ENCODE measurements at places on chromosomes 2 and 18.

- no peak for DNase-seq
Measured at GRCh38 chr2:60505240-60505879, 48.1 kb downstream of the BCL11A start.

DNA sequence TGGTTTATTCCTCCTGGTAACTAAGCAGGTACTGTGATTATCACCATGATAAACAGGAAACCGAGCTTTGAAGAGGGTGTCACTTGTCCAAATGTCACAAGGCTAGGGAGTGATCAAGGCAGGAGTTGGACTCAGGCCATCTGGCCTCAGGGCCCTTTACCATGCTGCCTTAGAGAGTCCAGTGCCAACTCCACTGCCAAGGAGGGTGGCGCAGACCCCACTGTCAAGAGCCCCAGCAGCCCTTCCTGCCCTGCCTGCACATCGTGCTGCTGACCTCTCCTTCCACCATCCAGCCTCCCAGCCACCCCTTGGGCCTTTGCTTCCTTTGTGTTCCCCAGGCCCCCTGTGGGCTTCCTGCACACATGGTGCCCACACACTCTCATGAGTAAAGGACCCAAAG, 48.3 kb downstream of the TNS1 start:
- DNase-seq = no peak

DNA sequence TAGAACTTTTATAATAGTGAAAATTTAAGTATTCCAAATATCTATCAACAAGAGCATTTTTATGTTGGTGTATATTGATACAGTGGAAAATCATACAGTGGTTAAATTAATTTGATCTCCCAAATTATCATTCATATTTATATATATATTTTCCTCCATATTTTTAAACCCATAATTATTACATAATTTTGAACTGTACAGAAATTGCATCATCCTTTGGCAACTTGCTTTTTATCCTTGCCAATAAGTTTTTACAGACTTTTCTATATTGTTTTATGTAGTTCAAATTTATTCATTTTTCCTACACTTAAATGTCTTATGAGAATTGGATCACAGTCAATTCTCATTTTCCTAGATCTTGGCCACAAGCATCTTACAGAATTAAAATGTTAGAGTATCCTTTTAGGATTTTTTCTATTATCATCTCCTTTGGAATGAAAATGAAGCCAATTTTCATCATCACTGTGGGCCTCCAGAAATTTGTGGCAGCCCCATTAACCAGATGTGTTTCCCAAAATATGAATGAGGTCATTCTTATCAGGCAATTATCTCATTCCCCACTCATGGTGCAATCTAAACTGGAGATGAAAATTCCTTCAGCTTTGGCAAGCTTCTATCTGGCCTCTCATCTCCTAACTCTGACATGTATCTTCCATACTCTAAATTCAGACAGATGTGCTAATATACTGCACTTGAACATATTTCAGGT, 94.2 kb upstream of the DLGAP1 start:
- DNase-seq = no peak

GRCh38 chr18:62576271-62576670, 53.4 kb downstream of the ZCCHC2 start:
- no peak for DNase-seq

- DNase-seq = no peak
Measured at GRCh38 chr2:108637304-108637669, 82.0 kb upstream of the RANBP2 start.

GRCh38 chr2:23687713-23688112, 239.2 kb downstream of the ATAD2B start:
- DNase-seq = no peak

DNA sequence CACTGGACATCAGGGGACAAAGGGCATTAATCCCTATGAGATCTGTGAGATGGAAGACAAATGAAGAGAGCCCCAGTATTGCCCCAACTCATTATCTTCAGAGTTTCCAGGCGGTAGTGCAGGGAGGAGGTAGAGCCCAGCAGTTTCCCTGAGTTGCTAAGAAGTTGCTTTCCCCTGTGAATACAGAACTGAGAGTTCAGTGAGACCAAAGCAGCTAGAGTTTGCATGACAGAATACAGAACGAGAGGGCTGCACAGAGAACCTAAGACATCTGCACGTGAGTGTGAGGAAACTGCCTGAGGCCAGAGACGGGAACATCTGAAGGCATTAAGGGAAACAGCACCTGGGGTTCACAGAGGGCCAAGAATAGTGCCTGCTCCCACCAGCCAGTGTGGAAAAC, 18.1 kb upstream of the PGAP1 start:
- DNase-seq = no peak

DNA sequence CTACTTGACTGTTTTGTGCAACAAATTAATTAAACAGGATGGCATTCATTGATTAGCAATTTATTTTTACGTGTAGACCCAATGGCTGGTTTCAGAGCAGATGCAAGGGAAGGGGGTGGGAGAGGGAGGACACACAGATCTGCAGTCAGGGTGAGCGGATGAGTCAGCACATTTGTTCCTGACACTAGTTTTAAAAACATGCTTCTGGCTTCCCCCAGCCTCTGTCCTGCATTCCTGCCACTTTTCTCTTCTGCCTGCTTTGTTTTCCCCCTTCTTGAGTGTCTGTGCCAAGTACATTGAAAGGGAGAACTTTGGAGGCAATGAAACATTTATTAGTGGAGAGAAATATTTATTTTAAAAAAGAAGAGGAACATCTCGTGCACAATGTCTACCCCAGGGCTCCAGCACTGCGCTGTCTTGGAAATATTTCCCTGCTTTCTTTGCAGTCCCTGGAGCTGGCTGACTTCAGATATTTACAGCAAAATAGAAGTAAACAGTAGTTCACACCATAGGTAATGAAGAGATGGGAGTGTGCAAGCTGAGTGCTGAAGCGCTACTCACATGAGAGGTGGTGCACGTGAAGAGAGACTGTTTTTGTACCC, 52.2 kb downstream of the NRP2 start:
- no peak for DNase-seq

DNA sequence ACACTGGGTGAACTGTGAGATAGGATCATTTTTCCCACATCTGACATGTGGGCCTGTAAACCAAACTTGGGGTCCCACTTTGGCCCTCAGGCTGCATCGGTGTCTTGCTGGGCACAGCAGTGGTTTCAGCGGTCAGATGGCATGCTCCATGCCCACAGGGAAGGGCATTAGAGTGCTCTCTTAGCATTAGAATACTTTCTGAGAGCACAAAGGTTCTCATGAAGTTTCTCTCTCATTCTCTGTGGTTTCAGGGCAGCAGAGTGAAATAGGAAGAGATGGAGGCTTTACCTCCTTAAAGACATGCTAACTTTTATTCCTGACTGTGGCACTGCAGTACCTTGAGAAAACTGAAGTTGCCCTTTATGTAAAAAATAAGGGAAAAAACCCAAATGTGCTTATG, 36.6 kb upstream of the GATA6 start:
- DNase-seq = no peak

DNA sequence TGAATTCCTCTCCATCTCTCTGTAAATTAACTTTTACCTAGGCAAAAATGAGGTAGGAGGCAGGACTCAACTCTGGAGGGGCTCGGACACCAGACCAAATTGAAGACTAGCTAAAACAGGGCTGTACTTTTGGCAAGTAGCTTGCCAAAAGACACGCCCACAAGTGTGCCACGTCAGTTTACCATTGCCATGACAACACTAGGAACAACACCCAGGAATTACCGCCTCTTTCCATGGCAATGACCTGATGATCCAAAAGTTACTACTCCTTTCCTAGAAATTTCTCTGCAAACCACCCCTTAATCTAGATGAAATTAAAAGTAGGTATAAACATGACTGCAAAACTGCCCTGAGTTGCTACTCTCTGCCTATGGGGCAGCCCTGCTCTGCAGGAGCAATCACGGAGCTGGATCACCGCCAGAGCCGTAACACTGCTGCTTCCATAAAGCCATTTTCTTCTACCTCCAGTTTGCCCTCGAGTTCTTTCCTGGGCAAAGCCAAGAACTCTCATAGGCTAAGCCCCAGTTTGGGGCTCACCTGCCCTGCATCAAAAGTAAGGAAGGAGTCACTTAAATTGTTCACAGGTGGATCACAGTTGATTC, 66.0 kb upstream of the FAM136A start:
- DNase-seq = no peak

DNA sequence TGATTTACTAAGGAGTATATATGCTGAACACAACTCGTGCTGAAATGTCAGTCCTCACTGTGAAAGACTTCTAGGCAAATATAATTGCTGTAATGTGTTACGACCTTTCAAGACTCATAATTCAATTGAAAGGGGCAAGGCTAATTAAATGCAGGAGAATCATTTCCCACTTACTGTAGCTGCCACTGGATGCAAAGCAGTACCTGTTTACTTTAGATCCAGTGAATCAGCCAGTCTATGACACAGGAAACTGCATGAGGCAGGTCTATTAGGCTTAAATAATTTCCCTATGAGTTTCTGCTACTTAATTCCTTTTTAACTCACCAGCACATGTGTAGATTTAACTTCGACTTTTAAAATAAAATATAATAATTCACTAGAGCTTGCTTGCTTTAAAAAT, 125.6 kb downstream of the CTNNA2 start:
- DNase-seq = no peak

GRCh38 chr2:148599109-148599991, 45.2 kb upstream of the EPC2 start:
- DNase-seq = no peak

- DNase-seq = no peak
Measured at GRCh38 chr2:207617011-207617671, 8.1 kb downstream of the METTL21A start.

GRCh38 chr2:213920014-213920413, 490.8 kb upstream of the VWC2L start:
- DNase-seq = no peak

GRCh38 chr2:160365716-160366367, 127.8 kb downstream of the RBMS1 start:
- DNase-seq = no peak
